ENCODE measurements at places on chromosomes 1 and 21.

- DNase-seq, result no peak
Observed at GRCh38 chr1:199811163-199811562, 216.3 kb upstream of the NR5A2 start.

DNA sequence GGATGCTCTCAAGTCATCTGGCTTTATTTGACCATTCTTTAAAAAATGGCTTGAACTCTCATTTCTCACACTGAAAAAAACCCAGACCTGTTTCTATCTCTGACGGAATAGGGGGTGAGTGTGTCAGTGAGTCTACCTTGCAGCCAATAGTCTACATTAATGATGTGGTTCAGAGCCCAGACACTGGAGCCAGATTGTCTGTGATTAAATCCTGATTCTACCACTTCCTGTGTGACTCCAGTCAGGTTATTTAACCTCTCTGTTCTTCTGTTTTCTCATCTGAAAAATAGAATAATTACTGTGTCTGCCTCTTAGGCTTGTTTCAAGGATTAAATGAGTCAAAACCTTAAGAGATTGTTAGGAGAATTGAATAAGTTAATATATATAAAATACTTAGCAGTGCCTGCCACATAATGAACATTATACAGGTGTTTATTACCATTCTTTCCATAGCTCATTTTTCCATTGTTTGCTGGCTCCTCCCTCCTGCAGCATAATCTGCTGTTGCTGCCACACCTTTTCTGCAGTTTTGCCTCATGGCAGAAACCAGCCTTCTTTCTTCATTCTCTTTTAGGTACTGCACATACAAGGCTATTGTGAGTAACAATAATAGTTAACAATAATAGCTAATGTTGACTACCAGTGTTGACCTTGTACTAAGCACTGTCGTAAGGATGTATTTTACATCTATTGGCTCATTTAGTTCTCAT, 157.6 kb upstream of the IVNS1ABP start:
- no peak for DNase-seq

GRCh38 chr1:28902738-28903137, 11.6 kb upstream of the EPB41 start:
- no peak for DNase-seq

GRCh38 chr1:166489670-166490436, 323.1 kb upstream of the FAM78B start:
- peak; percentile 27 for DNase-seq

DNA sequence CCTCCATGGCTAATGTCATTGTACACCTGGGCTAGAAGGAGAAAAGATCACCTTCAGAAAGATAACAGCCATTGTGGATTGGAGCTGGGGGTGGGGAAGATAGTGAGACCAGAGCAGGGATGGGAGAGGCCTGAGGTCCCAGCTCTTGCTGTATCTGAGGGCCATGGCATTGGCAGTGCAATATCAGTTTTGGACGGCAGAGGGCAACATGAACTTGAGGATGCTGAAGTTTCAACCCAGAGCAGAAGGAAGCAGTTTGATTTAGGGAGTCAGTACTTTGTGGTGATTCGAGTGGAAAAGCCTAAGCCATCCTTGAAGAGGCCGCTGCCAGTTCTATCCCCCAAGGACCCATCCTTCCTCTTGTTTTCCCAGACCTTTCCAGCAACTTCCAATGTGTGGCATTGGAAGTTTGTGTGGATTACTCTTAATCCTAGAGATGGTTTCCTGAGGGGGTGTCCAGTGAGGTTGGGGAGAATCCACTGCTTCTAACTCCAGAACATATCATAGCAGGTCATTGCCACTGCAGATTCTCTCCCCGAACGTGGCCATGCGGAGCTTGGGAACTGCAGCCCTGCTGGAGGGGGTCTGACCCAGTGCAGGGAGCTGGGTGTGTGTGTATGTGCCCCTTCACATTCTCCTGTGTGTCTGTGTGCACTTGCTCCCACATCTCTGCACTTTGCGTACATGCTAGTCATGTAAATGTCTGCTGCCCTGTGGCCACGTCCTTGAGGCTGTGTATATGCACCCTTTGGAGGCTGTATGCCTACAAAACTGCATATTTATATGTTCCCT, 24.1 kb downstream of the SLC26A9 start:
- DNase-seq, result peak; percentile 38

GRCh38 chr1:158124034-158124433, 56.7 kb upstream of the CD1D start:
- DNase-seq, result no peak

GRCh38 chr1:228241259-228241658, 33.4 kb downstream of the OBSCN start:
- DNase-seq, result no peak

DNA sequence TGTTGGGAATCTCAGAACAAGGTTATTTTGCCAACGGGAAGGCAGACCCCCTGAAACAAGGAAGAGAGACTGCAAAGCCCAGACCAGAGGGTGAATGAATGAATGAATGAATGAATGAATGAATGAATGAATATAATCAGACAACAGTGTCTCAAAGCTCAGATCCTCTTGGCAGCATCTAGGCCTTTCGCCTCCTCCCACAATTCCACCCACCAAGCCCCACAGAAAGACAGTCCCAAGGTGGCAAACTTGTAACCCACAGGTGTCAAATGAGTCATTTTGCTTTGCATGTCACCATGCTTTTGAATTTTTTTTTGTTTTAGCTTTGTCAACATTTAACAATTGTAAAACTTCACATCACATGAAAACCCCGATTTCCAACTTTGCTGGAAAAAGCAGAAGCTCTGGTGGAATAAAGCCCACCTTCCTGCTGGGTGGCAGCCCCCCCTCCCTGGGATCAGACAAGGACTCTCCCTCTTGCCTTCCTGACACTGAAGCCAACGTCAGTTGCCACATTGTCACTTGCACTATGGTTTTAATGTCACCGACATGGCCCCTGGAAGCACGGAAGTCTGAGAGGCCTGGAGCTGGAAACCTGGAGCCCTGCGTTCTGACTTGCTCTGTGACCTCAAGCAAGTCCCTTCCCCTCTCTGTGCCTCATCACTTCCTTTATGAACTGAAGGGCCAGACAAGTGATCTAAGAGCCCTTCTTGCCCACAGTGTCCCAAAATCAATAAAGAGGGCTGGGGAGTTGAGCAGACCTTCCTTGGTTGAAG, 134.6 kb upstream of the RUNX3 start:
- DNase-seq, result no peak

GRCh38 chr1:55572878-55573734, 357.9 kb upstream of the USP24 start:
- DNase-seq, result no peak

GRCh38 chr1:210653771-210654170, 325.1 kb downstream of the HHAT start:
- no peak for DNase-seq

DNA sequence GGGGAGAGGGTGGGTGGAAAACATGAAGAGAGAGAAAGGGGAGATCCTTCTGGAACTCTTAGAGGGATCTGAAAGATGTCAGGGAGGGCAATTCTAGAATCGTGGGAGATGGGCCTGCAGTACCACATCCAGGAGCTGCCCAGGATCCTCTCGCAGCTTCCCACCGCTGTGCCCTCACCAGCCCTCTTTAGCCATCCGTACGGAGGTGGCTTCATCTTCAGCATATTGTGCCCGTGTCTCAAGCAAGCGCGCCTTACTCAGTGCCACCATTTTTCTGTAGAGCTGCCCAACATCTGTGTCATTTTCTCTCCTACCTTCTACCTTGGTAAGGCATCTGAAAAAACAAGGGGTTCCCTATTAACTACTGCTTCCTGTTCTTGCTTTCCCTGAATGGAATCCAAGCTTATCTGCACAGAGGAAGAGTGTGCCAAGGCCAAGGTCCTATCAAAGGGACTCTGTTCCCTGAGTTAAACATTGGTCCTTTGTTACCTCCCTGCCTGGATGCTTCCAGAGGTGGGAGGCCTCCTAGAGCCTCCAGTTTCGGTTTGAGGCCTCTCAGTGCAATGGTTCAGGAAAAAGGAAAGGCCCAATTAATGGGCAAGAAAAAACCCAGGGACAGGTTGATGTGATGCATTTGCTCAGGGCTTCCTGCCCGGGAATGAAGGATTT, 23.2 kb downstream of the C1orf116 start:
- DNase-seq, result no peak

All from activated effector memory CD4-positive, alpha-beta T cell treated with Interleukin-2 at 50 U/mL for 16 hours (primary cell).